ENCODE measurements at places on chromosomes 1 and 21. TPM values are rescaled to one million over a fixed set of nuclear protein-coding genes. Genes with fewer than 3 reads are reported as not detected.

PRAMEF20 gene
- total RNA-seq: not detected

UMODL1 gene
- not detected for total RNA-seq

COL9A2 gene
- total RNA-seq: 9.1 TPM

GRCh38 chr1:115255154-115255553 lies 82.9 kb downstream of the NGF start:
- no peak for DNase-seq
- H3K36me3 ChIP-seq: no peaks in the 10 kb centered on the region
- H3K27ac ChIP-seq: no peak overlapping the region
- no peak overlapping the region for H3K4me3 ChIP-seq
- no peaks in the 10 kb centered on the region for H3K27me3 ChIP-seq

- H3K27ac ChIP-seq: peak overlapping the region; percentile 66
- H3K36me3 ChIP-seq: peaks cover 35% of the 10 kb centered on the region
Measured at GRCh38 chr1:26743426-26744059, 44.2 kb upstream of the PIGV start.

DNA sequence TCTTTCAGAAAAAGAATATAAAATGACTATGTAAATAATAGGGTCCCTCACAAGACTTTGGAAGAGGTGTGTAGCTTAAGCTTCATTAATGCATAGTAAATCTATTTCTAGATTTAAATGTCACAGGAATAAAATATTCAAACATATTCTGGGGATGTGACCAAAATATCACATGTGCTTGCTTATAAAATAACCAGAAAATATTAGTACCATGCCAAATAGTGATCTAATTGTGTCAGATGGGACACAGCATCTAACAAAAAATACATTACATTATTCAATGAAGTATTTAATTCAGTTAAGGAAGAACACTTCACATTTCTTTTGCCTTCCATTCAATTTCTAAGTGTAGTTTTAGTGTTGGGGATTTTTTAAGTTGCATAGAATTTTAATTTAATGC lies 179.5 kb downstream of the LRRC40 start:
- no peak for DNase-seq
- H3K27me3 ChIP-seq: no peaks in the 10 kb centered on the region

LCE6A gene
- not detected for total RNA-seq

DNA sequence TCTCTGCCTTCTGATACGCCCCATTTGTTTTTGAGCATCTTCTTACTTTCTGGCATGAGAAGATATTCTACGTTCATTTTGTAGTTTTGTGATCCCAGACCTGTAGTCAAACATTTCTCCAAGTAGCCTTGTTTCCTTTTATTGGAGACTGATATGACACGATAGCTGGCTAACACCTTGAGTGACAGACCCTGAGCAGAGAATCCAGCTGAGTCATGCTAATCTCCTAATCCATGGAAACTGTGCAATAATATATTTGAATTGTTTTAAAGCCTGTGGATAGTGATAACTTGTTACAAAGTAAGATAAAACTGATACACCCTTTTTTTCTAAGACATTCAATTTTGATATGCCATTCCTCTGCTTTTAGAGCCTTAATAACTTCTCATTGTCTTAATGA lies 1.2 kb upstream of the IFI44L start:
- no peak overlapping the region for H3K27ac ChIP-seq
- H3K36me3 ChIP-seq: no peaks in the 10 kb centered on the region
- H3K27me3 ChIP-seq: no peaks in the 10 kb centered on the region
- no peak for DNase-seq
- H3K4me1 ChIP-seq: no peaks in the 10 kb centered on the region

- H3K4me3 ChIP-seq: no peak overlapping the region
- peak; percentile 30 for DNase-seq
- no peaks in the 10 kb centered on the region for H3K36me3 ChIP-seq
- H3K4me1 ChIP-seq: no peaks in the 10 kb centered on the region
- H3K27ac ChIP-seq: no peak overlapping the region
- H3K27me3 ChIP-seq: no peaks in the 10 kb centered on the region
Measured at GRCh38 chr1:203167026-203167912, 8.4 kb downstream of the MYBPH start.

DNA sequence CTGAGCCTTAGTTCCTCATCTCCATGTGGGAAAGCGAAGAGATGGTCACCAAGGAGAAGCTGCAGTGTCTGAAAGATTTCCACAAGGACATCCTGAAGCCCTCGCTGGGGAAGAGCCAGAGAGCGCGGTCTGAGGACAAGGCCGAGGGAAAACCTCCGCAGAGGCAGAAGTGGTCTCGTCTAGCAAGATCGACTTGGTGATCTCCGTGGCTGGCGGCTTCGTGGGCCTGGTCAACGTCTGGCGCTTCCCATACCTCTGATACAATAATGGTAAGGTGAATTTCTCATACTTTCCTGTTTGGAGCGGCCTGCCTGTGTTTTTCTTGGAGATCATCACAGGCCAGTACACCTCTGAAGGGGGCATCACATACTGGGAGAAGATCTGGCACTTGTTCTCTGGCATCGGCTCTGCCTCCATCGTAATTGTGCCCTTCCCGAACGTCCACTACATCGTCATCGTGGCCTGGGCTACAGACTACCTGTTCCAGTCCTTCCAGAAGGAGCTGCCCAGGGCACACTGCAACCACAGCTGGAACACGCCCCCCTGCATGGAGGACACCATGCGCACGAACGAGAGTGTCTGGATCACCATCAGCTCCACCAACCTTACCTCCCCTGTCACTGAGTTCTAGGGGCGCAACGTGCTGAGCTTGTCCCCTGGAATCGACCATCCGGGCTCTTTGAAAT lies 841.1 kb upstream of the TMPRSS15 start:
- H3K4me1 ChIP-seq: no peaks in the 10 kb centered on the region
- H3K27ac ChIP-seq: no peak overlapping the region
- H3K27me3 ChIP-seq: no peaks in the 10 kb centered on the region

- DNase-seq: no peak
- no peak overlapping the region for H3K4me3 ChIP-seq
- H3K27me3 ChIP-seq: no peaks in the 10 kb centered on the region
- no peak overlapping the region for H3K27ac ChIP-seq
- H3K36me3 ChIP-seq: peaks cover 57% of the 10 kb centered on the region
Measured at GRCh38 chr1:55138823-55139222, 76.3 kb downstream of the USP24 start.

DNA sequence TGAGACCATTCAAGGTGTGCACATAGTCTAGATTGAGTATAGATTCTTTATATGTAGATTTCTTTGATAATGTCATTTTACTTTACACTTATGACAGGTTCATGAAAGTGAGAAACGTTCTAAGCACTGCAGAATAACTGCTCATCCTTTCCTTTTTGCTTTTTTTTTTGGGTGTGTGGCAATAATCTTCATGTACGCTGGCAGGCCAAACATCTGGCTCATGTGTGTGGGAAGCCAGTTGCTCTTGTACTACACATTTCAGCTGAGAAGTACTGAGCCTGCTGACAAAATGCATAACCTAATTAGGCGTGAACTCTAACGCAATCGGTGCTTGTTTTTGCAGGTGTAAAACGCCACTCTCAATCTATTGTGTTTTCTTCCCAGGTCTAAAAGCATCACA lies 350.8 kb upstream of the KAZN start:
- no peaks in the 10 kb centered on the region for H3K36me3 ChIP-seq
- DNase-seq: no peak
- peaks cover 21% of the 10 kb centered on the region for H3K4me1 ChIP-seq
- H3K4me3 ChIP-seq: no peak overlapping the region
- no peak overlapping the region for H3K27ac ChIP-seq
- no peaks in the 10 kb centered on the region for H3K27me3 ChIP-seq

- no peak overlapping the region for H3K27ac ChIP-seq
- H3K4me1 ChIP-seq: peaks cover 48% of the 10 kb centered on the region
- H3K27me3 ChIP-seq: no peaks in the 10 kb centered on the region
- DNase-seq: no peak
- H3K4me3 ChIP-seq: no peak overlapping the region
Measured at GRCh38 chr1:19478322-19478721, 7.0 kb downstream of the CAPZB start.

DNA sequence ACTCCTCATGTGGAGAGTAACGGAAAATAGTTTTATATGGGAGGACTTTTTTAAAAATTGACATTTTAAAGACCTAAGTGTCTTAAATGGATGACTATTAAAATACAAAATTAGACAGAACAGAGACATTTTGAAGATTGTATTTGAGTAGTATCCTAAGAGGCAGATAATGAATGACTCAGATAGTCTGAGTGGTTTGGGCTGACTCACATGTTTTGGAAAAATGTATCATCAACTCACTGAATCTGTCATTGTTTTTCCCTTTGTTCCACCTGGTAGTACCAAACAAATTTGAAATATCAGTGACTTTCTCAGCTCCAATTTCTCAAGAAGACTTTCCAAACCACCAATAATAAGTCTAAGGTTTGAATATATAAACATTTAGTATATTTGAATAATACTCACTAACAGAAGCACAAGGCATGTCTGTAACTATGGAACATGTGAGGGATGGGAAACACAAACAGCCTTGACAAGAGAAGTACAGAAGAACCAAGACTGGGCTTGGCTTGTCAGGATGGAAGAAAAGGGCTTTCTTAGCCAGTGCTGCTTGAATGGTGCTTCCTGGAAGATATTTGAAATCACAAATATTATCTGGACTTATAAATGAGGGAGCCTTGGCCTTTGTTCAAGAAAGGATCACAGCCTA lies 90.6 kb downstream of the SGIP1 start:
- no peak for DNase-seq
- H3K4me3 ChIP-seq: no peak overlapping the region
- H3K36me3 ChIP-seq: no peaks in the 10 kb centered on the region
- no peaks in the 10 kb centered on the region for H3K27me3 ChIP-seq

GRCh38 chr1:221869779-221870178 lies 127.9 kb upstream of the DUSP10 start:
- H3K4me3 ChIP-seq: no peak overlapping the region
- no peak overlapping the region for H3K27ac ChIP-seq
- H3K27me3 ChIP-seq: no peaks in the 10 kb centered on the region
- H3K36me3 ChIP-seq: 0 out of 2 replicates have a peak, but pooled peaks cover 3% of the 10 kb centered on the region
- H3K4me1 ChIP-seq: no peaks in the 10 kb centered on the region
- no peak for DNase-seq

- no peak overlapping the region for H3K27ac ChIP-seq
- no peaks in the 10 kb centered on the region for H3K27me3 ChIP-seq
- H3K4me3 ChIP-seq: no peak overlapping the region
- H3K4me1 ChIP-seq: no peaks in the 10 kb centered on the region
- no peaks in the 10 kb centered on the region for H3K36me3 ChIP-seq
- no peak for DNase-seq
Measured at GRCh38 chr1:5492846-5493245, 499.4 kb downstream of the NPHP4 start.

- no peaks in the 10 kb centered on the region for H3K36me3 ChIP-seq
- no peak overlapping the region for H3K4me3 ChIP-seq
- H3K27me3 ChIP-seq: no peaks in the 10 kb centered on the region
- no peak for DNase-seq
- H3K27ac ChIP-seq: no peak overlapping the region
Measured at GRCh38 chr1:12037486-12038355, 18.4 kb downstream of the MIIP start.

Data from GM23338 (cell line).